ENCODE measurements at places on chromosomes 2 and 18. TPM values are rescaled to one million over a fixed set of nuclear protein-coding genes. Genes with fewer than 3 reads are reported as not detected.

The PARD6G gene
- 21.8 TPM for total RNA-seq

- no peaks in the 10 kb centered on the region for H3K4me1 ChIP-seq
- H3K27me3 ChIP-seq, result no peaks in the 10 kb centered on the region
- no peak overlapping the region for H3K4me3 ChIP-seq
- H3K27ac ChIP-seq, result no peak overlapping the region
These were observed 192.3 kb downstream of the PMAIP1 start for GRCh38 chr18:60092073-60092472.

GRCh38 chr2:204687776-204688175, 142.5 kb downstream of the PARD3B start:
- no peaks in the 10 kb centered on the region for H3K36me3 ChIP-seq
- H3K4me1 ChIP-seq, result no peaks in the 10 kb centered on the region
- no peak for DNase-seq
- H3K27me3 ChIP-seq, result no peaks in the 10 kb centered on the region

The CCDC178 gene
- total RNA-seq, result 0.51 TPM

GRCh38 chr2:102509749-102510148, 36.7 kb downstream of the SLC9A4 start:
- H3K4me1 ChIP-seq, result no peaks in the 10 kb centered on the region
- H3K36me3 ChIP-seq, result no peaks in the 10 kb centered on the region
- no peaks in the 10 kb centered on the region for H3K27me3 ChIP-seq
- H3K27ac ChIP-seq, result no peak overlapping the region
- DNase-seq, result no peak
- H3K4me3 ChIP-seq, result no peak overlapping the region

The RABL2A gene
- total RNA-seq, result 18.7 TPM
